ENCODE measurements at places on chromosomes 2 and 18. TPM values are rescaled to one million over a fixed set of nuclear protein-coding genes. Genes with fewer than 3 reads are reported as not detected.

Gene SOX11
- not detected for total RNA-seq

Gene SLC14A1
- total RNA-seq, result 6.8 TPM

Gene DNAJC5G
- total RNA-seq, result not detected

- H3K27me3 ChIP-seq, result no peaks in the 10 kb centered on the region
- no peak overlapping the region for H3K27ac ChIP-seq
- DNase-seq, result no peak
- H3K4me3 ChIP-seq, result no peak overlapping the region
Observed at GRCh38 chr18:72985686-72986085, 117.9 kb upstream of the NETO1 start.

DNA sequence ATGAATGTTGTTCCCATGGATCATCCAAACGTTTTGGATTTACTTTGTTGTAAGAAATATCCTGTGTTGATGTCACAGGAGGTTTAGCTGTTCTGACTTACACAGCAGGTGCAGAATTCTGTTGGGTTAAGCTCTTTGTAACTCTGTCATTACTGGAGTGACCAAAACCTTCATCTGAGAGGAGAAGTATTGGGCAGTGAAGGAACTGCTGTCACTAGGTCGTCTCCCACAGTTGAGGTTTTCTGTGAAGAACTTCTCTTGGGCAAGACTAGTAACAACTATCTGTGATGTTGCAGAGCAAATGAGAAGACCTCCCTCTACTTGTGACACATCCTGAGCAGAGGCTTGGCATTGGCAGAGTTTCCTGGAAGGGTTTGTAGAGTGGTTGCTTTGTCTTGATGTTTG lies 2.9 kb downstream of the SPTBN1 start:
- no peak for DNase-seq

GRCh38 chr2:18525852-18526251 lies 34.6 kb downstream of the RDH14 start:
- H3K36me3 ChIP-seq, result no peaks in the 10 kb centered on the region
- DNase-seq, result no peak
- H3K27ac ChIP-seq, result no peak overlapping the region
- no peak overlapping the region for H3K4me3 ChIP-seq

DNA sequence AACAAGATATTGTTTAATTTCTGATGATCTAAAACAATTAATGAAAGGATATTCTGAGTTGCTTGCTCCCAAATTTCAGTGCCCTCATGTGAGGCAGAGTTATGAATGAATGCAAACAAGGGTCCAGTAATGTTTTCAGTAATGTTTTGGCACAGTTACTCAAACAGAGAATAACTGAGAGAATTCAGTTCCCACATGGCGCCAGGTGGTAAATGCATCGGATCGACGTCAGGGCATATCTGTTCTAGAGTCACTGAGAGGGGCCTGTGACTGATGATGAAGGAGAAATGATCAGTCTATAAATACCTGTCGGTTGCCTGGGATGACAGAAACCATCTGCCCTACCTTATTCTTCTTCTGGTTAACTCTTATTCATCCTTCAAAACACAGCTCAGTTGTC lies 81.4 kb downstream of the KCNS3 start:
- DNase-seq, result no peak
- no peak overlapping the region for H3K27ac ChIP-seq
- H3K4me3 ChIP-seq, result no peak overlapping the region
- no peaks in the 10 kb centered on the region for H3K4me1 ChIP-seq
- H3K27me3 ChIP-seq, result no peaks in the 10 kb centered on the region

- H3K27ac ChIP-seq, result no peak overlapping the region
- H3K27me3 ChIP-seq, result no peaks in the 10 kb centered on the region
- H3K4me3 ChIP-seq, result no peak overlapping the region
- peak; percentile 45 for DNase-seq
- H3K4me1 ChIP-seq, result peaks cover 18% of the 10 kb centered on the region
Observed at GRCh38 chr18:35478520-35479435, 19.0 kb downstream of the INO80C start.

- H3K4me1 ChIP-seq, result no peaks in the 10 kb centered on the region
- peaks cover 8% of the 10 kb centered on the region for H3K27me3 ChIP-seq
- no peaks in the 10 kb centered on the region for H3K36me3 ChIP-seq
- no peak for DNase-seq
- no peak overlapping the region for H3K27ac ChIP-seq
Observed at GRCh38 chr2:21006423-21007128, 37.3 kb downstream of the APOB start.

Measured in activated CD8-positive, alpha-beta memory T cell treated with anti-CD3 and anti-CD28 coated beads, Interleukin-2, amount 10 ng/mL, durations not matched to agents 7 days and 5 days (primary cell).